Activated CD8-positive, alpha-beta memory T cell treated with anti-CD3 and anti-CD28 coated beads for 24 hours (primary cell): ENCODE measurements at places on chromosomes 2 and 18.

- no peak for DNase-seq
These were observed 459.2 kb downstream of the KCNJ3 start for GRCh38 chr2:155157711-155158110.

GRCh38 chr2:111238296-111238695 is 117.6 kb downstream of the BCL2L11 start:
- DNase-seq: no peak

DNA sequence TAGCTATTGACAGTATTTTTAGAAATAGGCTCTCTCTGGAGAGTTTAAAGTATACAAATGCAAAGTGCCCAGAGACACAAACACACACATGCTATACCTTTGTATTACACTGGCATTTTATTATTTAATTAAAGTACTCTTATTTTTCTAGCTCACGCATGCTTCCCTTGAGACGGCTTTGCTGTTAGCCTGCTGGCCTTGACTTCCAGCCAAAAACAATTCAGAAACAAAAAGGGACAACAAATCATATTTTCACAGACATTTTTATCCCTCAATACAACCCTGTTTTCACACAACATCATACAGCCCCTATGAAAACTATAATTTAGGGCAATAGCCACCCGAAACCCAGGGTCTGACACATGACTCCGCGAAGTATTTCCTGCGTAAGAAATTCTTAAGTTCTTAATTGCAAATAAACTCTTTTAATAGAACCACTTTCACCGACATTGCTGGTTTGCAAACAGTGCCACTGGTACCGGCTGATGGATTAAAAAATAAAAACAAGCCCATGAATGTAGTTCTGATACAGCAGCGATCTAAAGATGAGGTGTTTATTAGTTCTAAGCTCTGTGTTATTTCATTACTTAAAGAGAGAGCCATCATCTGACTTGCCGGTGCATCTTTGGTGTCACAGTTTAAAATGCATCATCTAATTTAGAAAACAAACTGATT is 185.1 kb downstream of the TCF4 start:
- no peak for DNase-seq

DNA sequence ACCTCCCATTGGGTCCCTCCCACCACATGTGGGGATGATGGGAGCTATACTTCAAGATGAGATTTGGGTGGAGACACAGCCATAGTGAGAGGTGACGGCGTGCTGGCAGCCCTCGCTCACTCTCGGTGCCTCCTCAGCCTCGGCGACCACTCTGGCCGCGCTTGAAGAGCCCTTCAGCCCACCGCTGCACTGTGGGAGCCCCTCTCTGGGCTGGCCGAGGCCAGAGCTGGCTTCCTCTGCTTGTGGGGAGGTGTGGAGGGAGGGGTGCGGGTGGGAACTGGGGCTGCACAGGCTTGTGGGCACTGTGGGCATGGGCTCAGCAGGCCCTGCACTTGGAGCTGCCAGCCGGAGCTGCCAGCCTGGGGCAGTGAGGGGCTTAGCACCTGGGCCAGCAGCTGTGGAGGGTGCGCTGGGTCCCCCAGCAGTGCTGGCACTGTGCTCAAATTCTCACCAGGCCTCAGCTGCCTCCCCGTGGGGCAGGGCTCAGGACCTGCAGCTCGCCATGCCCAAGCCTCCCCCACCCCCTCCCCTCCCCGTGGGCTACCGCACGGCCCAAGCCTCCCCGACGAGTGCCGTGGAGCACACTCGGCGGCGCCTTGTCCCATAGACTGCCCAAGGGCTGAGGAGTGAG is 73.0 kb downstream of the SERPINB8 start:
- no peak for DNase-seq

- no peak for DNase-seq
These were observed 7.1 kb downstream of the SH3BP4 start for GRCh38 chr2:234958746-234959395.

- no peak for DNase-seq
These were observed 3.7 kb downstream of the BCL2 start for GRCh38 chr18:63315876-63316275.

GRCh38 chr2:170162271-170162632 is 15.7 kb upstream of the MYO3B start:
- no peak for DNase-seq

GRCh38 chr18:55912071-55912470 is 324.1 kb upstream of the TCF4 start:
- no peak for DNase-seq

GRCh38 chr2:71492112-71492511 is 38.8 kb downstream of the DYSF start:
- DNase-seq: no peak

- peak; percentile 3 for DNase-seq
These were observed 12.4 kb upstream of the XPO1 start for GRCh38 chr2:61550375-61551209.

DNA sequence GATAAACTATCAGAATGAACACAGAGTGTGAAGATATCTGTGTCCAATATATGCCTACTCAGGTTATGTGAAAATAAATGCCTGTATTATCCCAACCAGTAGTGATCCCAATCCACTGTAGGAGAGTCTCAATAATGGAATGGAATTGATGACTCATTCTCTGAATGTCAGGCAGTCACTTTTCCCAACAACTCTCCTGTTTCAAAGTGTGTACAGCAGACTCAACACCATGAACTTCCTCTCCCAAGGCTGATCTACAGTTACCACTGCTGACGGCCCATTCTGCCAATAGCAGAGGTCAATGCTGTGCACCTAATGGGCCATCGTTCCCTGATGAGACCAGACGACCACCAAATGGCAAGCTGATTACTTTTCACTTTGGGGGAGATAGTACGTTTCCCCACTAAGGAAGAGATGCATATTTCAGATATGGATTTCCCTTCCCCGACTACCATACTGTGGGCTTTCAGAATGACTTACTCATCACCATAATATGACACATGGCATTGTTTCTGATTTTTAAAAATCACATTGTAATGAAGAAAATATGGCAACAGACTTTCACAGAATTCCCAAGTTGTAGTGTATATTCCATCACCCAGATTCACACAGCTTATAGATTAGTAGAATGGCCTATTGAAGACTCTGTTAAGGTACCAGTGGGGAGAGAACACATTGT is 601.7 kb upstream of the VRK2 start:
- DNase-seq: no peak

DNA sequence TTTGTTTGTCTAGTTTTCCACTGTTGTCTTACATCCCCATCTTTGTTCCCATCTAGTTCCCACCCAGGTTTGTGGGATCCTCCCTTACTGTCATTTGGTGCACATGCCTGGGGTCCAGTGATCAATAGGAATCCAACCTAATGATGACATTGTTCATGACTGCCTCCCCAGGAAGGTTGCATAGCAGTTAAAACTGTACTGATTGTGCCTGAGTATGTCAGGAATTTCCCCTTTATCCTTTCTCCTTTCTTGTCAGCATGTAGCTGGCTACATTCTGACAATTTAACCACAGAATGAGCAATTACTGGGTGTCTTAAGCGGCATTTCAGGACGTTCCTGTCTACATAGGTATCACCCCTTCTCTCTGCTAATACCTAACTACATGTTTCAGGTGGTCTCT is 653.0 kb downstream of the CNTNAP5 start:
- DNase-seq: no peak

DNA sequence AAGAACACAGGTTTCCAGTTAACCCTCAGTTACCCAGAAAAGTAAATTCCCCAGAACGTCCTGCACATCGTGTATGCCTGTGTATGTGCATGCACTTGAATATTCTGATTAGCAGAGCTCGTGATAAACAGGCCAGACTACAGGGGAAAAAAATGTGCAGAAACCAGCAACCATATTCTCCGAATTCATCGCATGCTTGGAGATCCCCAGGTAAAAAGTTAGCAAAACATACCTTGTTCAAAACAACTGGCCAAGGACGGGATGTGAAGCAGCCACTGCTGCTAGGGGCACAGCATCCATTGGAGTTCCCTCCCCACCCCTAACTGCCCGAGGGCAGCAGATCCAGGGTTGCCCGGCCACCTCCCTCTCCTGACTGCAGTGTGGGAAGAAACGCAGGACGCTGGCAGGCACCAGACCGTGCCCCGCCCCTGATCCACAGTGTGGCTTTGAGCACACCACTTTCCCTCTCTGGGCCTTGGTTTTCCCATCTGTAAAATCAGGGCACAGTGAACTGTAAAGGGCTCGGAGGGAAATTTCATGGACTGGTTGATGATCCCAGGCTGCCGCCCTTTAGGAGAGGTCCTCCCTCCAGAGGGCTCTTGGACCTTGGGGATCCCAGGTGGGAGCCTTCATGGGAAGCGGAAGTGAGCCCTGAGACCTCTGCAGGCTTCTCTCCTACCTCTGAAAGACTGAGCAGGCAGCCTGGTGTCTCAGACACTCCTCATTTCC is 11.9 kb upstream of the ARID5A start:
- DNase-seq: peak; percentile 59

- DNase-seq: peak; percentile 83
These were observed 2.1 kb upstream of the PCBP1 start for GRCh38 chr2:70084973-70085710.

GRCh38 chr2:134588556-134588955 is 130.2 kb downstream of the TMEM163 start:
- no peak for DNase-seq

GRCh38 chr2:117502121-117502520 is 312.4 kb upstream of the DDX18 start:
- no peak for DNase-seq

DNA sequence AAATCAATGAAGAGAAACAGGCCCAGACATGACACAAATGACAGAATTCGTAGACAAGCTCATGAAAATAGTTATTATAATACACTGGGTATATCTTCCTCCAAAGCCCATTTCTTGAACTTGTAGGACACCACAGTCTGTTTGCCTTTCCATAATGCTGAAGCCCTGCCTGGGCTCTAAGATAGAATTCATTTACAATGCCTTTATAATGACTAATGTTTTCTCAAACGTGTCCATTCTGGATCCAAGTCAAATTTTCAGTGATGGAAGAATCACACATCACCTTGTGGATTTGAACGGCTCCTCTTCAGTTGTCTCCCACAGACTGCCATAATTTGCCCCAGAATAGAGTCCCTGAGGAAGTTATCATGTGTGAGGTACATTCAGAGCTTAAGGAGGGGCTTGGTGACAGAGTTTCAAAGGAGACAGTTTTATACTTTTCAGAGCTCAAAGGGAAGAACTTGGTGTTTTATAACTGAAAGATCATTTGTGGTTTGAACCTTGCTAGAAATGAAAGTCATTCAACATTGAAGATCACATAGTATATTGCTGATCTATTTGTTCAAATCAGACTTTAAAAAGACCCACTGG is 38.2 kb downstream of the CASP8 start:
- no peak for DNase-seq

DNA sequence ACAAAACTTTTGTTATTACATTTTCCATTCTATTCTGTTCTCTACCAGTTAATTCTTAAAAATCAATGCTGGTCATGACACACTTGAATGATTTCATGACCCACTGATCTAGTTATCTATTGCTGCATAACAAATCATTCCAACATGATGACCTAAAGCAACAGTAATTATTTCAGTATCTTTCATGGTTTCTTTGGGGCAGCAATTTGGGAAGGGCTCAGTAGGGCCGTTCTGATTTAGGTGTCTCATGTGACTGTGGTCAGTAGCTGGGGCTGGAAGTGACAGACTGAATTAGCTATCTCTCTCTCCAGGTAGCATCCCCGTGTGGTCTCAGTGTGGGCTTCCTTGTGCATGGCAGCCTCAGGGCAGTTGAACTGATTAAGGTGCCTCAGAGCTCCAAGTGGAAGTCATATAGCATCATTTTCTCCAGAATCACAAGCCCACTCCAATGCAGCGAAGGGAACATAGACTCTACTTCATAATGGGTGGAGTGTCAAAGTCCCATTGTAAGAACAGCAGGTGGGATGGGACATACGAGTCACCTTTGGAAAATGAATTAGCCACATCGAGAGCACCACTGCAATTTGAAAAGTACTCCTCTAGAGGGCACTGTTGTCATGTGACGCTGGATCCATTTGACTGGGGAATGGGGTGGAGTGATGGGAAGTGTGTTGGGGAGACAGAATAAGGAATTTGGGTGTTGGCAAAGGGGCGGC is 39.1 kb upstream of the FAM136A start:
- peak; percentile 67 for DNase-seq

- no peak for DNase-seq
These were observed 58.8 kb downstream of the RPL37A start for GRCh38 chr2:216557413-216557812.

DNA sequence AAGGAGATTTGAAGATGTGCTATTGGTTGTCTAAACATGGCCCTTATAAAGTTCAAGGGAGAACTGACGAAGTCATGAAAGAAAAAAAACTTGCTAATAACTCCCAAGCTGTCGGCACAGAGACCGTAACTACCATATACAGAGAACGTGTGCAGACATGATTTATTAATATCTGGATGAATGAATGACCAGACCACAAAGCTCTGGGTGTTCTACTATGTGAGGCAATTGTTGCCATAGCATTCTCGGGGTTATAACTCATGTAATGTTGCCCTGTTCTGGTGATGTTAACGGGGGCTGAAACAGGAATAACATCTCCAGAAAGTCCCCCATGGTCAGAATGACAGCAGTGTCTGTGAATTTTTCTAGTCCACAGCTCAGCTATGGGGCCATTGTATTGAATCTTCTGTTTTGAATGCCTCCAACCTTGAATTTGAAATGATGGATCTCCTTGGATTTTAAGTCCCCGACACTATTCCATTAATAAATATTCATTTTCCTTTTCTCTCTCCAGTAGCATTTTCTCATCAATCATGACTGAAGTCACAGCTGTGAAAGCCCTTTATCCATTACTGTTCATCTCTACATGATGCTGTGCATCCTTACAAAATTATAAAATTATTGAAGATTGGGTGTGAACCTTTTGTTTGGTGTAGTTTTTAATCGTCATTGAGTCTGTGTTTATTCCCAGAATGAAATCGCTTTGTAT is 483.4 kb upstream of the KLHL29 start:
- no peak for DNase-seq

DNA sequence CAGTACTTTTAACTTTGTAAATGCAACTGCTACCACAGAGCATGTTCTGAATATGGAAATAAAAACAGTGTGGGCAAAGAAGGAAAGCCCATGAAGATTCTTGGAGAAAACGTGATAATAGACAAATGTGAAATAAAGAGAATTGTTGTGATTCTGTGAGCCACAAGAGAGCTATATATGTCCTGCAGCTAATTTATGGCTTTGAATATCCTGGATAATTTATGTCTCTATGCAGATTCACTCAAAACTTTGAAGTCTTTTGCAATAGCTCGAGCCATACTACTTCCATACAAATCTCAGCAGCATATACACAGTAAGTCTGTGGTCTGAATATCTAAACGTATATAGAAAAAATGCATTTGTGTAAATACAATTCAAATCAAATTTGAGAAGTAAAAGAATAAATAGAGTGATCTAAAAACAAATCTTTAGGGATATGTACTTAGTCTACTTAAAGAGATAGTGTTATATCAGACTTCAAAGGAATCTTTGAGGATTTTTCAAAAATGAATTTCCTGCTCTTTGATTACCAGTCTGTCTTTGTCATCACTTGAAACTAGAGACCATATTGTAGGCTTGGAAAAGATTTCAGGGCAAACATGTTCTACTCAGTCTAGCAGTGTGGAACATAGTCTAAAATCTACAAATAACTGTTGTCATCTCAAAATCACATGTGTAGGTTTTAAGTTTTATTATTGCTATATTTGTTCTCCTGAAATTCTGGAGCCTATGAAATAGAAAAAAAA is 107.1 kb downstream of the CSRNP3 start:
- no peak for DNase-seq

- DNase-seq: no peak
These were observed 235.9 kb downstream of the TFCP2L1 start for GRCh38 chr2:121049131-121049530.

- no peak for DNase-seq
These were observed 15.7 kb downstream of the COPS8 start for GRCh38 chr2:237101118-237101979.

- DNase-seq: peak; percentile 81
These were observed 32.6 kb upstream of the KCMF1 start for GRCh38 chr2:84938194-84938879.
